ENCODE measurements at places on chromosomes 2 and 18. TPM values are rescaled to one million over a fixed set of nuclear protein-coding genes. Genes with fewer than 3 reads are reported as not detected.

The CXCR1 gene
- not detected for total RNA-seq

GRCh38 chr18:74139411-74139810, 8.2 kb downstream of the FBXO15 start:
- H3K36me3 ChIP-seq: no peaks in the 10 kb centered on the region
- peaks cover 42% of the 10 kb centered on the region for H3K4me1 ChIP-seq
- peaks cover 2% of the 10 kb centered on the region for H3K27me3 ChIP-seq

GRCh38 chr2:64626146-64626809, 27.4 kb downstream of the SERTAD2 start:
- no peak overlapping the region for H3K27ac ChIP-seq
- H3K4me3 ChIP-seq: no peak overlapping the region
- no peak for DNase-seq
- no peaks in the 10 kb centered on the region for H3K4me1 ChIP-seq
- H3K36me3 ChIP-seq: no peaks in the 10 kb centered on the region
- no peaks in the 10 kb centered on the region for H3K27me3 ChIP-seq

- H3K36me3 ChIP-seq: peaks cover 23% of the 10 kb centered on the region
- peaks cover 7% of the 10 kb centered on the region for H3K4me1 ChIP-seq
- DNase-seq: no peak
Observed at GRCh38 chr2:189798312-189799029, 14.2 kb downstream of the PMS1 start.

GRCh38 chr2:242038166-242038927, 168.8 kb downstream of the RTP5 start:
- H3K36me3 ChIP-seq: no peaks in the 10 kb centered on the region
- H3K27me3 ChIP-seq: peaks cover 5% of the 10 kb centered on the region
- no peak overlapping the region for H3K4me3 ChIP-seq
- H3K4me1 ChIP-seq: peaks cover 4% of the 10 kb centered on the region
- DNase-seq: peak; percentile 16

The SP5 gene
- not detected for total RNA-seq

Data from activated naive CD4-positive, alpha-beta T cell treated with anti-CD3 and anti-CD28 coated beads for 36 hours (primary cell).